Kidney glomerular epithelial cell (primary cell): ENCODE measurements at places on chromosomes 1 and 21.

GRCh38 chr1:180188091-180188506 lies 33.4 kb downstream of the QSOX1 start:
- DNase-seq = peak; percentile 7

DNA sequence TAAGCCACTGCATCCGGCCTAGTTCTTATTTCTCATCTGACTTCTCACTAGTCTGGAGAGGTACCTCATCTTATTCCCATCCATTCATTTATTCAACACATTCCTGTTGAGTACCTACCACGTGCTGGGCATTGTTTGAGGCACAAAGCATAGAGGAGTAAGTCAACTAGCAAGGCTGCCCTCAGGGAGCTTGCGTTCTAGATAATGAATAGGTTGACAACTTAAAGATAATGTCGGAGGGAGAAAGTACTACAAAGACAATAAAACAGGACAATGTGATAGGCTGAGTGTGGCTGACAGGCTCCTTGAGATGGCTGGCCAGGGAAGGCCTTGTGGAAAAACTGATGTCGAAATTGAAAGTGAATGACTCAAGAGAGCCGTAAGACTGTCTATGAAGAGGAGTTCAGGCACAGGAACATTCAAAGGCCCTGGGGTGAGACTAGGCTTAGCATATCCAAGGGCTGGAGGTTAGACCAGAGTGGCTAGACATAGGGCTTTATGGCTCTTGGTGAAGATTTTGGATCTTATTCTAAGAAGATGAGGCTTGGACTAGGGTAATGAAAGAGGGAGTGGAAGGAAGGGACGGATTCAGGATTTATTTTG lies 18.3 kb downstream of the SPATA21 start:
- no peak for DNase-seq

- no peak for DNase-seq
Measured at GRCh38 chr1:96488777-96489176, 232.8 kb upstream of the PTBP2 start.

DNA sequence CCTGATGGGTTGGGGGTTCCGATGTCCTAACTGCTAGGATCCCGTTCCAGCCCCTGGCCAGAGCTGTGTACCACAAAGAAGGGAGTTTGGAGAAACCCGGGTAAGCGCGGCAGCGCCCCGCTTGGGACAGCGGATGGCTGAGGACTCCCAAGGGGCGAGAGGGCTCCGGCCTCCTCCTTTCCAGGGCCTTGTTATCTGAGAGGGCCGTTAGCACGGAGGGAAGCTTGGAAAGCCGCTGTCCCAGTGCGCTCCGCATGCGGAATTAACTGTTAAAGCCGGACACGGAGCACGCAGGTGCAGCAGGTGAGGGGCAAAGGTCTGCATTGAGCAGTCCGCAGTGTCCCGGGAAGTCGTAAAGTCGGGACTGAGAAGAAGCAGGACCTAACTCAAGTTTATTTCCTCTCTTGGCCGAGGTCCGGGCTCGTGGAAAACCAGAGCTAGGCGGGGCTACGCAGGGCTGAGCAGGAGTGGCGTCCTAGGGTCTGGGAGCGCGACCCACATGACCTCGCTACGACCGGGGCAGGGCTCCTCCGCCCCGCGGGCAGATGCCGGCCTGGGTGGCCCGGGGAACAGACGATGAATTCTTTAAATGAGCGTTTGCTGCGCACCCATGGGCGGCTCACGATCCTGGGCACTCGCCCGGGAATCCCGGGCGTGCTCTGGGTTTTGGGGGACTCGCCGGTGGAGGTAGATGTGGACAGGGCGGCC lies 4.5 kb downstream of the LHX4 start:
- DNase-seq = no peak

- DNase-seq = no peak
Measured at GRCh38 chr1:202630541-202630940, 79.7 kb downstream of the SYT2 start.

DNA sequence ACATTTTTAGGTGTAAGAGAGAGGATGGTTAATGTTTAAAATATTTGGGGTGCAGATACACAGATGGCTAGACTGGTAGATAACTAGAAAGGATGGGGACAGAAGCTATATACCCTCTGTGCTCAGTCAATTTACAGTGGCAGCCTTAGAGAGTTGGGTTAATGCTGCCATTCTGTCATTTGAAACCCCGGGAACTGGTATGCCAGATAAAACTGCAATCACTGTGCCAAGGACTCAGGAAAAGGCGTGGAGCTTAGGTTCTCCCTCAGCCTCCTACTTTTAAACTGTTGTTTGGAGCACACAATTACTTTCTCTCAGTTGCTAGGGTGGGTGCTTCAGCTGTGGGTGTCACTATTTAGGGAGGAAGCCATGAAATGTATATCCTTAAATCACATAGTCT lies 90.0 kb upstream of the HNRNPU start:
- no peak for DNase-seq
